ENCODE measurements at places on chromosomes 4 and X.

DNA sequence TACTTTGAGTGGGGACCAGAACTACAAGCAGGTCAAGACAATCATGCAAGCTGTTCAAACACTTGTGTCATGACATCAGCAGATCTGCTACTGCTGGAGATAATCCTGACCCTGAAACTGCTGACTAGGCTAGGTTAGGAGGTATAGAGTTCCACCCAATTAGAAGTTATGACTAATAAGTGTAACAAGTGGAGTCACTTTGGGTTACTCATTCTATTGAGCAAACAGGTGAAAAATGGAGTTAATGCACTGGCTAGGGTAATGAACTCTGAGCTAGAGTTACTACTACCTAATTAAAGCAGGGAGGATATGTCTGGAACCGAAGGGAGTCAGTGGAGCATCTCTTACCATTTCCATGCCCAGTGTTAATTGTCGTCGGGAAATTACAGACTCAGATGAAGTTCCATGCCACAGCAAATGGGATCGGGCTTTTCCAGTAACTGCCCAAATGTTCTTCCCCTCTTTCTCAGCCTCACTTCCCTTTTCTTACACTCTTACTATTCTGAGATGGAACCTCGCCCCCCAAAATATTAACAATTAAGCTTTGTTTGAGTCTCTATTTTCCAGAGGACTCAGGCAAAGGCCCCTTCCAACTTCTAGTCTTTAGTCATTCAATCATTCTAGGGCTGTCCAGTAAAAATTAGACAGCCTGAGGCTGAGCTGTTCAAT is 19.8 kb upstream of the MANBA start:
- no peak for DNase-seq

GRCh38 chr4:54945838-54946237 is 179.6 kb downstream of the KDR start:
- DNase-seq: no peak

GRCh38 chrX:24928114-24928513 is 87.7 kb downstream of the ARX start:
- DNase-seq: no peak

DNA sequence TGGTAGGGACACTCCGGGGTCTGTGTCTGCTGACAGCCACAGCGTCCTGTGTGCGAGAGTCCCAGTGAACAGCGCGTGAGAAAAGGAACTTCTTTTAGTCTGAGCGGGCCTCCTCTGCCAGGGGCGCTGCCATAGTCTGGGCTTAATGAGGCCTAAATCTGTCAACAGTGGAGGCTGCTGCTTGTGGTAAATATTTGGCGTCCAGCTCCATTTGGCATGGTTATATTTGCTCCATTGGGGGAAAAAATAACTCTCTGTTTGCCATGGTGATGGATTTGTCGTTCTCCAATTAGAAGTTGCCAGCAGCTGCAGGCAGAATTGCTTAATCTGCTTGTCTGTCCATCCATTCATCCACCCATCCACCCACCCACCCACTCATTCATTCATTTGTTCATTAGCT is 71.4 kb upstream of the PSAPL1 start:
- no peak for DNase-seq

DNA sequence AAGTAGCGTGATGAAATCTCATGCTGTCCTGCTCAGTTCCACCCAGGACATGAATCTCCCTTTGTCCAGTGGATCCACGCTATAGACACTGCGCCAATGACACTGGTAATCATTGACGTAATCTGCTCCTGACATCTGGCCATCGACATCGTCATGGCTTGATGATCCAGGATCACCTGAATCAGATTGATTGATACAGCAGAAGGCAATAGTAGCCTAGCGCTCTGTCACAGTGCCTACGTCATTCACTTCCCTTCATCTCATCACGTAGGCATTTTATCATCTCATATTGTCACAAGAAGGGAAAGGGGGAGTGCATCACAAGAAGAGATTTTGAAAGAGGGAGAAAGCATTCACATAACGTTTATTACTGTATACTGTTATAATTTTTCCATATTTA is 68.8 kb downstream of the STK32B start:
- DNase-seq: no peak

DNA sequence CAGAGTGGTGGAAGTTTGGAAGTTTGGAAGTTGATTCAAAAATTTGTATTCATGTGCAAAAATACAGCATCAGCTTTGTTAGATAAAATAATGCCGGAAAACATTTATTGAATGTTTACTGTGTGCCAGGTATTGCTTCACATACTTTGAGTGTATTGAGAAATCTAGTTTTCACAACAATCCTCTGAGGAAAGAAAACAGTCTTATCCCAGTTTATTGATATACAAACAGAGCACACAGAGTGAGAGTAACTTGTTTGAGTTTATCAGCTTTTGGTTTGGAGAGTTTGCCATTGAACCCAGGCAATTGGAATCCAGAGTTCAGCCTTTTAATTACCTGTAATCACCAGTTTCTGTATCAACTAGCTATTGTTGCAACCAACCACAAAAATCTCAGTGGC is 127.2 kb upstream of the RPS6KA3 start:
- DNase-seq: no peak

- no peak for DNase-seq
Observed at GRCh38 chr4:111464251-111465045, 680.8 kb upstream of the FAM241A start.

GRCh38 chr4:77578145-77578544 is 27.5 kb upstream of the CXCL13 start:
- DNase-seq: no peak
